A549 treated with RU486 at 1 μM for 4 hours (cell line): ENCODE measurements at places on chromosomes 12 and 14. TPM values are rescaled to one million over a fixed set of nuclear protein-coding genes. Genes with fewer than 3 reads are reported as not detected.

CAPS2 gene
- total RNA-seq: 1.3 to 3.0 TPM (median 1.6 TPM) in 5 replicates

TCL1B gene
- total RNA-seq: not detected in 5 replicates

OR6C2 gene
- total RNA-seq: not detected in 5 replicates

CPNE8 gene
- total RNA-seq: 7.9 to 12.4 TPM (median 11.4 TPM) in 5 replicates

ALG10 gene
- total RNA-seq: 3.0 to 6.1 TPM (median 4.9 TPM) in 5 replicates

LRTM2 gene
- total RNA-seq: not detected in 5 replicates

ISM2 gene
- 0.40 to 0.57 TPM (median 0.46 TPM) in 5 replicates for total RNA-seq

TBX3 gene
- total RNA-seq: 20.5 to 30.0 TPM (median 27.8 TPM) in 5 replicates

B4GALNT1 gene
- 29.9 to 52.0 TPM (median 44.1 TPM) in 5 replicates for total RNA-seq

NPAS3 gene
- not detected in 5 replicates for total RNA-seq

FOXA1 gene
- total RNA-seq: 6.8 to 12.4 TPM (median 10.6 TPM) in 5 replicates

VDR gene
- 2.8 to 3.6 TPM (median 3.0 TPM) in 5 replicates for total RNA-seq
